ENCODE measurements at places on chromosomes 2 and 18. TPM values are rescaled to one million over a fixed set of nuclear protein-coding genes. Genes with fewer than 3 reads are reported as not detected.
A peak's percentile ranks its signal among the peaks of the same experiment; 100 is the strongest.

LPIN1 gene
- total RNA-seq = 45.7 TPM

IL36RN gene
- total RNA-seq = not detected

CELF4 gene
- total RNA-seq = 1.4 TPM

NRP2 gene
- total RNA-seq = 5.4 TPM

SLC5A7 gene
- 0.42 TPM for total RNA-seq

MGAT4A gene
- 103 TPM for total RNA-seq

KLHL41 gene
- 0.37 TPM for total RNA-seq

PLCL1 gene
- 1.3 TPM for total RNA-seq

CFLAR gene
- total RNA-seq = 90.1 TPM

SETBP1 gene
- total RNA-seq = 9.6 TPM

GRCh38 chr18:46152808-46153617 lies 48.8 kb downstream of the HAUS1 start:
- H3K27ac ChIP-seq = no peak overlapping the region
- no peaks in the 10 kb centered on the region for H3K36me3 ChIP-seq
- H3K4me1 ChIP-seq = no peaks in the 10 kb centered on the region
- no peak for DNase-seq
- H3K4me3 ChIP-seq = no peak overlapping the region
- H3K27me3 ChIP-seq = no peaks in the 10 kb centered on the region

DNA sequence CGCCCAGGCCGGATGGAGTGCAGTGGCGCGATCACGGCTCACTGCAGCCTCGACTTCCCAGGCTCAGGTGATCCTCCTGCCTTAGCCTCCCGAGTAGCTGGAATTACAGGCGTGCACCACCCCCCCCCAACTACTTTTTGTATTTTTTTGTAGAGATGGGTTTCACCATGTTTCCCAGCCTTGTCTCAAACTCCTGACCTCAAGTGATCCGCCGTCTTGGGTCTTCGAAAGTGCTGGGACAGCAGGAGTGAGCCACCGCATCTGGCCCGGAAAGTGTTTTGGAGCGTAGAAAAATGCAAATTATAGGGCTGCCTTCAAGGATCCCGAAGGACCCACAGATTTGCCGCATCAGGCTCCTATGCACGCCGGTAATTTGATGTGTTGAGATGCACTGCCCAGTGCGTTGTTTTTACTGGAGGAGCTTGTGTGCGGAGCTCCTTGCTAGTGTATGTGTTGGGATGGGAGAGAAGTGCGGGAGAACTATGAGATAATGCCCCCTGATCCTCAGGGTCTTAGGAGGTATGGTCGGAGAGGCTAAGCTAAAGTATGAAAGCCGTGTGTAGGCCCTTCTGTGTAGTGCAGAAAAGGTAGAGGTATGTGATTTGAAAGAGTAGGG lies 1.2 kb upstream of the CLASP1 start:
- peak; percentile 19 for DNase-seq
- H3K27me3 ChIP-seq = no peaks in the 10 kb centered on the region
- H3K36me3 ChIP-seq = no peaks in the 10 kb centered on the region
- peak overlapping the region; percentile 87 for H3K4me3 ChIP-seq

- H3K4me3 ChIP-seq = no peak overlapping the region
- peak; percentile 42 for DNase-seq
- no peaks in the 10 kb centered on the region for H3K27me3 ChIP-seq
- peaks cover 12% of the 10 kb centered on the region for H3K4me1 ChIP-seq
Measured at GRCh38 chr2:28273751-28274150, 118.9 kb upstream of the FOSL2 start.

- DNase-seq = no peak
- H3K27me3 ChIP-seq = no peaks in the 10 kb centered on the region
- H3K4me3 ChIP-seq = peak overlapping the region; percentile 88
- peaks cover 13% of the 10 kb centered on the region for H3K36me3 ChIP-seq
- H3K4me1 ChIP-seq = peaks cover 12% of the 10 kb centered on the region
- peak overlapping the region; percentile 97 for H3K27ac ChIP-seq
Measured at GRCh38 chr2:43220760-43221123, 5.7 kb downstream of the ZFP36L2 start.

- no peaks in the 10 kb centered on the region for H3K36me3 ChIP-seq
- no peaks in the 10 kb centered on the region for H3K27me3 ChIP-seq
- no peaks in the 10 kb centered on the region for H3K4me1 ChIP-seq
- DNase-seq = no peak
Measured at GRCh38 chr18:32698153-32698552, 74.7 kb downstream of the KLHL14 start.

DNA sequence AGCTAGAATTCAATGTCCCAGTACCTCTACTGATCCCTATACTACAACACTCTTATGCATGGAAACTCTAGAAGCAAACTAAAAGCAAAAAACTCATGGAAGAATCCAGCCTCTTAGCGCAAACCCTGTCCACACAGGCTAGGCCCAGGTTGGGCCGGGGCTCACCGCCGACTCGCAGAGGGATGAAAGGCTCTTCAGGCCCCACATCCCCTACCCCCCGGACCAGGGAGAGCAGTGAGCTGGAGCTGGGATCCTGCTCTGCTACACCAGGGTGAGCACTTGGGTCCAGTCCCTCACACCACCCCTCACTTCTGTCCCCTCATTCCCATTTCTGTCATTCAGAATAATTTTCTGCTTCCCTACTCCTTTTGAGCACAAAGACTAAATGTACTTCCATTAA lies 2.0 kb downstream of the OST4 start:
- H3K36me3 ChIP-seq = peaks cover 4% of the 10 kb centered on the region
- H3K4me1 ChIP-seq = peaks cover 19% of the 10 kb centered on the region
- no peaks in the 10 kb centered on the region for H3K27me3 ChIP-seq
- H3K4me3 ChIP-seq = no peak overlapping the region
- DNase-seq = no peak

- no peaks in the 10 kb centered on the region for H3K4me1 ChIP-seq
- no peak for DNase-seq
- no peaks in the 10 kb centered on the region for H3K36me3 ChIP-seq
- no peak overlapping the region for H3K27ac ChIP-seq
- no peaks in the 10 kb centered on the region for H3K27me3 ChIP-seq
- no peak overlapping the region for H3K4me3 ChIP-seq
Measured at GRCh38 chr2:44778671-44779476, 162.6 kb upstream of the SIX3 start.

DNA sequence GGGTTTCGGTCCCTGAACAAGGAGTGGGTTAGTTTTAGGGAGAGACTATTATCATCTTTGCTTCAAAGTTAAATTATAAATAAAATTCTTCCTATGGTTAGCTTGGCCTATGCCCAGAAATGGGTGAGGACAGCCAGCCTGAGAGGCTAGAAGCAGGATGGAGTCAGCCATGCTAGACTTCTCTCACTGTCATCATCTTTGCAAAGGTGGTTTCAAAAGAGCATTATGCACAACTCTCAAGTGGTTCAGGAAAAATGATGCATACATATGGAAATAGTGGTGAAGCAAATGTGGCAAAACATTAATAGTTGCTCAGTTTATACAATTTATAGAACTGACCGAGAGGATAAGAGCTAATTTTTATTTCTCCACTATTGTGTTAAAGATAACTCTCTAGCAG lies 283.9 kb upstream of the FBXO11 start:
- no peaks in the 10 kb centered on the region for H3K27me3 ChIP-seq
- DNase-seq = no peak
- H3K27ac ChIP-seq = no peak overlapping the region

GRCh38 chr2:18741895-18742732 lies 152.7 kb upstream of the NT5C1B start:
- H3K4me3 ChIP-seq = no peak overlapping the region
- DNase-seq = no peak
- H3K27ac ChIP-seq = no peak overlapping the region
- H3K36me3 ChIP-seq = no peaks in the 10 kb centered on the region

DNA sequence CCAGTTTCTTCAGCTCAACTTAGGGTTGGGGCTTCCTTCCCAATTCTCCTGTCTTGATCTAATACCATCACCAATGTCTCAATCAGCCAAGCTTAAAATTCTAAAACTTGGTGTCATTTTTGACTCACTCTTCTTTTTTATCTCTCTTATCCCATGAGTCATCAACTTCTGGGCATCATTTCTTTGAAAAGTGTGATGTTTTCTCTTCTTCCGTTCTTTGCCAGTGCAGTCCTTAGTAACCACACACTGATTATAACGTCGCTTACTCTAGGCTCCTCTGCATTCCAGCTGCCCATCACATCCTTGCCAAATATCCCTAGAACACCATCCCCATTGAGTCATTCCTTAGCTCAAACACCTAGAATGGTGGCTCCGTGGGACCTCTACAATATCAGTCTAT lies 27.4 kb upstream of the MRO start:
- no peaks in the 10 kb centered on the region for H3K36me3 ChIP-seq
- H3K4me3 ChIP-seq = no peak overlapping the region
- no peak overlapping the region for H3K27ac ChIP-seq
- H3K4me1 ChIP-seq = no peaks in the 10 kb centered on the region
- H3K27me3 ChIP-seq = no peaks in the 10 kb centered on the region
- DNase-seq = no peak

DNA sequence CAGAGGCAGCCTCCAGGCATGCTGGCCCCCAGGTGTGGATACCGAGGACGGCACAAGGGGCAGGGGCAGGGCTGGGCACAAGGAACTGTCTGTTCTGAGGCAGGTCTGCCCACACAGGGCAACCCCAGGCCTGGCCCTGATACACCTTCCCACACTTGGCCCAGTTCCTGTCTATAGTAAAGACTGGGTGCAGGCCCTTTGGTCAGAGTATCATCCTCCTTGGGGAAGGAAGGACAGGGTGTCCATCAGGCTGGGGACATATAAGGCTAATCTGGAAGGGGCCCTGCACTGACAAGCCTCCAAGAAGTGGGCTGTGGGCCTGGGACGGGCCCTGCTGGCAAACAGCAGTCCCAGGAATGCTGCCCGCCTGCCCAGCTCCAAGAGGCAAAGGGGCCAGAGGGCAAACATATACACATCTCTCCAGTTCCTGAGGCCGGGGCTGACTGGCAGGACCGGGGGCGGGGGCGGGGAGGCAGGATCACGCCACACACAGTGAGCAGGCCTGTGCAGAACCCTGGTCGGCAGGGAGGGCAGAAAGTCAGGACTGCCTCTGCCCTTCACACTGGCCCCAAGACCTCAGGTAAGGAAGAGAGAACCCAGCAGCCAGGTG lies 18.9 kb downstream of the SDC1 start:
- H3K4me1 ChIP-seq = no peaks in the 10 kb centered on the region
- H3K27ac ChIP-seq = no peak overlapping the region
- no peaks in the 10 kb centered on the region for H3K27me3 ChIP-seq
- no peak overlapping the region for H3K4me3 ChIP-seq

DNA sequence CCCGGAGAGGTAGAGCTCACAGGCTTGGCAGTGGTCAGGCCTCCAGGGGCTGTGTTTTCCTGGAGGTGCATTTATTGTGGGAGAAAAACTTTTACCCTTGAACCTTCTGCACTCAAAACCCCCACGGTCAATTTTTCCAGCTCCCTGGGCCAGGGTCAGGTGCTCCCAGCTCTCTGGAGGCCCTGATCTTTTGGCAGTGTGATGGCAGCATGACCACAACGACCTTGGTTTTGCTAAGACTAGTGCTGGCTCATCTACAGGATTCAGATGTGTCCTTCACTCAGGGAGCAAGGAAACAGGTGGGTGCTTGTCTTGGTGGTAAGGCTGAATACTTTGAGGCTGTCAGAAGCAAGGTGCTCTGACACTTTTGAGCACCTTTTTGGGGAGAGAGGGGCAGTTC lies 92.3 kb downstream of the CCDC93 start:
- no peaks in the 10 kb centered on the region for H3K4me1 ChIP-seq
- no peak for DNase-seq
- no peak overlapping the region for H3K4me3 ChIP-seq
- H3K27me3 ChIP-seq = no peaks in the 10 kb centered on the region

Measured in colonic mucosa (tissue), 4 donors.